ENCODE measurements at places on chromosomes 3 and 15.

GRCh38 chr3:15368561-15369135, 36.3 kb upstream of the SH3BP5 start:
- DNase-seq: no peak

- no peak for DNase-seq
Measured at GRCh38 chr3:151445273-151446001, 15.4 kb downstream of the IGSF10 start.

DNA sequence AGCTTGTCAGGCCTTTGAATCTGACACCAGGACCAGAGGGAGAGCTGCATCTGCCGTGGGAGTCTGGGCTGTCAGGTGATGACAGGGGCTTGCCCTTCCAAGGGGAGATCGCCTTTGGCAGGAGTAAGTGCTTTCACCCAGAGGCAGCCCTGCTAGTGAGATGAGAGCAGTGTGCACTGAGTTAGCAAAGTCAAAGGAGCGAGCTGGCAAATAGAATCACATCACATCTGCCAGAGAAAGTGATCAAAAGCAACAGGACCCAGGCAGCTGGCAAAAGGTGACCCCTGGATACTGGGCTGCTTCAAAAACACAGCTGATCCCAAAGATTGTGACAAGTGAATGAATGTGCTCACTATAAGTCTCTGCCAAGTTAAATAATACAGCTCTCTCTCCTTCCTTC, 36.1 kb upstream of the PYDC2 start:
- DNase-seq: no peak

GRCh38 chr15:98440917-98441316, 207.4 kb upstream of the IGF1R start:
- DNase-seq: no peak

GRCh38 chr3:62131620-62132019, 241.7 kb downstream of the FEZF2 start:
- no peak for DNase-seq

DNA sequence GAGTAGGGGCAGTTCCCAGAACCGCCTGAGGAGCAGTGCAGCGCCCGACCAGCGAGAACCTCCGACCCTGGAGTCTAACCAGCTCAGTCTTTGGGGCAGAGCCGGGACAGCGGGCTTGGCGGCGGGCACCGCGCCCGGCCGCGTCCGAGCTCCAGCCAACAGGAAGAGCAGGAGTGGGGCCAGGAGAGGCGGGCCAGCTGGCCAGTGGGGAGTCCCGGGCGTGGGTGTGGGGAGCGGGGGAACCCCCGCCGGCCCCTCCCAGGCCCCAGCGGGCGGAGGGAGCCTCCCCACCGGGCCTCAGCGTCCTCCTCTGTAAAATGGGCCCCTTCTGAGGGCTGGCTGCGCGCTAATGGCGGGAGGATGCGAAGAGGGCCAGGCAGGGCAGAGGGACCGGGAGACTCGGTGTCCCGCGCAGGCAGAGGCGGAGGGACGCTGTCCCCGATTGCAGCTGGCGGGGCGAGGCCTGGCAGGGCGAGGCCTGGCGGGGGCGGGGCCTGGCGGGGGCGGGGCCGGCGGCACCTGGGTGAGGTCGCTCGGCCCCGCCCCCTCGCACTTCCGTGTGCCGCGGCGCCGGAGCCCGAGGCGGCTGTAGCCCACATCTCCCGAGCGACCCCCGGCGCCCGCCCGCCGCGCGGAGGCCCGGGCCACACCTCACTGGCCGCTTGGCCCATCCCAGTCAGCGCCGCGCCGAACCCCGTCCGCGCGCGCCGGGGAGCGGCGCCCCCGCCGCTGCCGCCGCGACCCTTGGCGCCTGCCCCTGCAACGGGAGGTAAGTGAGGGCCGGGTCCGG, at the start of gene PRKCD:
Gene PRKCD, plus strand, starts transcription at position 550 of the 790 bp plus-strand sequence. CDS start 17,214 bp downstream, outside the sequence.
- peak; percentile 57 for DNase-seq

DNA sequence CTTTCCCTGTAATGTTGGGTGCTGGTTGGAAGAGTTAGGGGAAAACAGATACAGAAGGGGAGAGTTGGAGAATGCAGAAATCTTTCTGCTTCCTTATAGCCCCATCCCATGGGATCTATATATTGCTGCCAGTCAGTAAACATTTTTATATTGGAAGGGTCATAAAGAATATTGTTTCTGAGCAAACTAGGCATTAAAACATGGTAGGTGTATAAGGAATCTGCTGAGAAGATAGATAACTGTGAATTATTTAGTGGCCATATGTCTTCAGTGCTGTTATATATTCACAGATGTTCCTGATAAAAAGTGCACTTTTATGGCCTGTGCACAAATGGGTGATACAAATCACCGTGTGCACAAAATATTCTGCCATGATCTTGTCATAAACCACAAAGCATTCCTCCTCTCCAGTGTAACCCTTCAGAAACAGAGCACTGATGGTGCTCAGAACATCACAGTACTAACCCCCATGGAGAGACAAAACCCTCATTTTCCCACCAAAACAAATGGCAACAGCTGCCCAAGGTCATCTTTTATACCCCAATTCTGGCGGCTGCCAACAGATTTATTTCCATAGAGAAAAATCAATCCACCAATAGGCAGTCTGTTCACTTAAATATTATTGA, 269.3 kb downstream of the SLC9A9 start:
- DNase-seq: no peak

DNA sequence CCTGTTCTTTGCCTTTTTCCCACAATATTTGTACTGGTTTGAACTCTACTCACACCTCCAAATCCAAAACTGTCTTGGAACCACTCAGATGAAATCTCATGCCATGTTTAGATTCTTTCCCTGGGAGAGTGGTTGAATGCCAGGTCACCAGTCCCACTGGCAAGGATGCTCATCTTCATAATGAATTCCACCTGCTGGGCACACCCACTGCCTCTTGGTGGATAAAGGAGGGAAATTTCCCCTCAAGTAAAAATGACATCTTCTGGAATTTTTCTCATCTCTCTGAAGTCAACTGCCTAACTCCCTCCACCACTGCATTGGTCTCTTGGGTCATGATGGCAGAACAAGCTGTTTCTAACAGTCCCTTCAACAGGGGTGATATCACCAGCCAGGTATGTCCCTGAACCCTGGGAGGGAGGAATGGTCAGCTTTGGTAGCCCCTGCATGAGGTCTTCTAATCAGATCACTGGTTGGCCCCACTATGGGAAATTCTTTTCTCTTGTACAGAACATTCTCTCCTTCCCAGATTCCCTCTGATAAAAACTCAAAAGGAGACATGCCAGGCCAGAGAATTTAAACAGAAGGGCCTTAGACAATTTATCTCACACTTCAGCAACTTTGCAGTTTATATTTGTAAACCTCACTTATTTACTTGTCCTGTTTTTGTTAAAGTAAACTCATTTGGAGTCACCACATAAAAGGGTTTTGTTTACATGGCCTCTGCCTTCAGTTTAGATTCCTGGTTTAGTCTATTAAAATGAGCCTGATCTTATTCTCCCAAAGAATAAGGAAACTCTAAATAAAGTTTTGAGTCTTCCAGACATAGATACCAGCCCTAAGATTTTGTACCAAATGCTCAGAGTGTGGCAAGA, 143.4 kb downstream of the WNT5A start:
- DNase-seq: no peak

DNA sequence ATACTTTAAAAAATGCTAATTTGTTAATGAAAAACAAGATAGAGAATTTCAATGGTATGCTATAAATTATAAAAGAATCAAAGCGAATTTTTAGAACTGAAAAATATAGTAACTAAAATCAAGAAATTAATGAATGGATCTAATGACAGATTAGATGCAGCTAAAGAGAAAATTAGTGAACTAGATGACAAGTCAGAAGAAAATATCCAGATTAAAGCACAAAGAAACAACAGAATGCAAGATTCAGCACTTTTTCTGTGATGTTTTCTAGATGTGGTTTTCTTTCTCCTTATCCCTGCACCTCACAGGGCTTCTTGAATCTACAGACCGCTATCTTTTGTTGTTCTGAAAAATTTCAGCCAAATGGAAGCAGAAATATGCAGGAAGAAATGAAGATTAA, 54.4 kb downstream of the INO80 start:
- no peak for DNase-seq

DNA sequence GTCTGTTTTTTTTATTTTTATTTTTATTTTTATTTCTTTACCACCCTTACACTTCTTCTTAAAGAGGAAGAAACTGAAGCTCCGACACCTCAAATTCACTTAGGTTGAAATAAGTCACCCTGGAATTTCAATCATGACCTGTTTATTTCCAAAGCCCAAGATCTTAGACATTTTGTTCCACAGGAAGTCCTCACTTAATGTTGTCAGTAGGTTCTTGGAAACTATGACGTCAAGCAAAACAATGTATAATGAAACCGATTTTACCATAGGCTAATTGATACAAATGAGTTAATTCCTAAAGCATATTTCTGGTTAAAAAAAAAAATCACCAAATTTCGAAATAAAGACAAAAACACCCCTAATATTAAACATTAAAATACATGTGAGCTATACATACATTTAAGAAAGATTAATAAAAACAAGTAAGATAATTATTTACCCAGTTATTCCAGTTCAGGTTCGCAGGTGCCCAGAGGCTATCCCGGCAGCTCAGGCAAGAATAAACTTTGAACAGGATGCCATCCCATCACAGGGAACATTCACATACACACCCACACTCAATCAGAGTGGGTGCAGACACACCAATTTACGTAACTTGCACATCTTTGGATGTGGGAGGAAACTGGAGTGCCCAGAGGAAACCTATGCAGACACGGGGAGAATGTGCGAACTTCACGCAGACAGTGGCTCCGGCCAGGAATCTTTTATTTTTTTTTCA, 391.0 kb downstream of the RAP2B start:
- no peak for DNase-seq

DNA sequence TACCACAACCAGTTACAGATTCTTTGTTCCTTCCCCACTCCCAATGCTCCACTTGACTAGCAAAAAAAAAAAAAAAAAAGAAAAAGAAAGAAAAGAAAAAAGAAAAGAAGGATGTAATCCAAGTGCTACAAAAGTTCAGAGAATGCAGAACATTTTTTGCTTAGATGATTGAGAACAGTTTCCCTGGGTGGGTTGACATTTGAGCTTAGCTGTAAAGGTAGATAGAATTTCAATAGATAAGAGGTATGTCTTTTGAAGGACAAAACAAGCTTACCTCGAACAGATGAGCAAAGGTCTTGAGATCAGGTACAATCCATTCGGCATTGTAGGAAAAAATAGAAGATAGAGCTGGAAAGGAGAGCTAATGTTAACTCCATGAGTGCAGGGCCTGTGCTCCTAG, 344.6 kb upstream of the NECTIN3 start:
- no peak for DNase-seq

DNA sequence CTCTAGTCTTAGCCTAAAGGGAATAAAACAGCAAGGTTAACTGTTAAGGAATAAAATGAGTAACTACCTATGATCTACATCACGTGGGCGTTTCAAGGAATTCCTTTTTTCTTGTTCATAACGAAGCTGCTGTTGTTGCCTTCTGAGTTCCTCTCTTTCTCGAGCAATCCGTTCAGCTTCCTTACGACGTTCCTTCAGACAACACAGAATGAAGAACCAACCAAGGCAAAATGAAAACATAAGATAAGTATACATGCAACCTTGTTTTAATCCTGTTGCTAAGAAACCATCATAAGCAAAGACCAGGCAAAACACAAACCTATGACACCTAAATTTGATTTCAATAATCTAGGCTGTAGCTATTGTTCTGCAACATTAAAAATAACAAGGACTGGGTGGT, 44.1 kb downstream of the SLTM start:
- DNase-seq: no peak

- no peak for DNase-seq
Measured at GRCh38 chr3:176275113-176275512, 922.2 kb downstream of the TBL1XR1 start.

- DNase-seq: no peak
Measured at GRCh38 chr3:149174901-149175300, 45.5 kb downstream of the HPS3 start.
